ENCODE measurements at places on chromosomes 7 and 10.

DNA sequence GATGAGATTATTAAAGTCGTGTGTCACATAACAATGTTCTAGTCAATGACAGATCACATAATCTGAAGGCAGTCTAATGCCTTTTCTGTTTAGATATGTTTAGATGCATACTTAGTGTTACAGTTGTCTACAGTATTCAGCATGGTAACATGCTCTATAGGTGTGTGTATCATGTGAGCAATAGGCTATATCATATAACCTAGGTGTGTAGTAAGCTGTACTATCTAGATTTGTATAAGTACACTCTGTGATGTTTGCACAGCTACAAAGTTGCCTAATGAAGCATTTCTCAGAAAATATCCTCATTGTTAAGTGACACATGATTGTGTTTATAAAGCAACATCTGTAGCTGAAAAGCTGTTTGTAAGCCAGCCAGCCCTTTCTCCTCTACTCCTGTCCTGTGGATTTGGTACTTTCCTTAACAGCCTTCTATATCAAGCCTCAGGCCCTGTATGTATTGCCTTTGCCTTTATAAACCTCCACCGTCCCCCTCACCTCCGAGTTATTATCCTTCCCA, 6.3 kb downstream of the HECTD2 start:
- peak; percentile 12 for DNase-seq

- DNase-seq = peak; percentile 82
Observed at GRCh38 chr7:94908323-94909178, 1.2 kb downstream of the PPP1R9A start.

DNA sequence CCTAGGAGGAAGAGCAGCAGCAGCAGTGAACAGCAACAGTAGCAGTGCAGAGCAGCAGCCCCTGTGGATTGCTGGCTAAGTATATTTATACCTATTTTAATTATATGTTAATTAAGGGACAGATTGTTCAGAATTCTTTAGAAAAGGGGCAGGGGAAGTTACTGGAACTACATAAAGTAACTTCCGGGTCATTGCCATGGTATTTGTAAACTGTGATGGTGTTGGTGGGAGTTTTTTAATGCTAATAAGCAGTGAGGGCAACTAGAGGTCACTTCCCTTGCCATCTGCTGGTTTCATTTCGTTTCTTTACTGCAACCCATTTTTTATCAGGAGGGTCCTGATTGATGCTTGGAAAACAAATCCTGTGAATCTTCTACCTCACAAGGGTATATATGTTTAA, 229.8 kb upstream of the PODXL start:
- no peak for DNase-seq

- DNase-seq = no peak
Observed at GRCh38 chr10:82609845-82610244, 734.9 kb downstream of the NRG3 start.

DNA sequence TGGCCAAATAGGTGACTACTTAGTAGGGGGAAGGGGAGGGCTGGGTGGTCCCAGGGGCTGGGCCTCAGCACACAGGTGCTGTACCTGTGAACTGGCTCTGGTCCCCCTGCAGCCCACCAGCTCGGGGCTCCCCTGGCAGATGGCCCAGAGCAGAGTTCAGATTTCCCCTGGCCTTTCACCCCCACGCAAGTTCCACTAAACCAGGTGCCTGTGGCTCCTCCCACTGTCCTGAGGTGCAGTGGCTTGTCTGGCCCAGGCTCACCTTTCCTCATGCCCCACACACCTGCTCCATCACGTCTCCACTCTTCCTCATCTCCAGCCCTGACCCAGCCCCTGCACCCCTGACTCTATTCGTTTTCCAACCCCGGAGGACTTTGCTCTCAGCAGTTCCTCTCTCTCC, 47.3 kb upstream of the OPALIN start:
- no peak for DNase-seq

DNA sequence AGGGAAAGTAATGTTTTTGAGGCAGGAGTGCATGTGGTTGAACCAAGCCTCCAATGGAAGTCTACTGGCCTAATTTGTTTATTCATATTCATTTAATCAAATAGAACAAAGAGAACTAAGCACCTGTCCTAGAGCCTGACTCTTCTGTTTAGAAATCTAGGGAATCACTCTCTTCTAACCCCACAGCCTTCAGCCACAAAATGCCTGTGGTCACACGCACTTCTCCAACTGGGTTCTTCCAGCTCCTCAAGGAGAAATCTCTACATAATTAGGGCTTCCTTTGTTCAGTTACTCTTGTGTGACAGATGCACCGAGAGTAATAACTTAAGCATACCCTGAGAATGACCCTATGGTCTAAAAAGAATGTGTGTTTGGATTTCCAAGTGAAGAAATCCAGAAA, 133.7 kb upstream of the NAMPT start:
- DNase-seq = no peak

- no peak for DNase-seq
Observed at GRCh38 chr7:3168869-3169268, 125.2 kb upstream of the CARD11 start.

DNA sequence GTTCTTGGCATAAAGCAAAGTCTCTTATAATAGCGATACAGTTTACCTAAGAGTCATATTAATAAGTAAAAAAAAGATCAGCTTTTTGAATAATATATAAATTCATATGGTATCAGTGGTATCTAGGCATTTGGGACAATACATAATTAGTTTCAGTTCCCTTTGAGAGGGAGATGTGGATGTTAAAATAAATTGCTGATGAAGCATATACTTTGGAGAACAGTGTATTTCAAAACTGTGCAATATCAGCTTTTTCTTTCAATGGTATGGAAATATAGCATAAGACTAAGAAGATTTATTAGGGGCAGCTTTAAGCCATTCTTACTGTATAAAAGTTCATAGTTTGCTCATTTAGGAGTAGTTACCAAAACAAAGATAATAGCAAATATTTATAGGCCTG, 35.5 kb downstream of the MDFIC start:
- DNase-seq = no peak

- no peak for DNase-seq
Observed at GRCh38 chr10:124020981-124021815, 72.2 kb downstream of the CHST15 start.

DNA sequence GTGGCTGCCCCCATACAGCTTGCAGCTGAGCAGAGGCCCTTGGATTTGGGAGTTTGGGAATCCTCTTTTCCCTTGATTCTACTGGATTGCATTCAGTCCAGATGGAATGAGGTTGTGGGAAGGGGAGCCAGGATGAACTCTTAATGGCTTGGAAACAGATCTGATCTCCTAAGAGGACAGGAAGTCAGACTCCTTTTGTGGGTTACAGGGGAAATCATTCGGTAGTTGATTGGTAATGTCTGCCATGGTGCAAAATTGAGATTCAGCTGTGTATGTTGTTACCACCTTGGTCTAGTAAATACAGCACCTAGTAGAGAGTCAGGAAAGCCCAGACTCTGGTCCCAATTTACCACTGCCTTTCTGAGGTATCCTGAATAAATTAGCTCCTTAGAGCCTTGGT, 144.2 kb upstream of the TNRC18 start:
- DNase-seq = no peak

DNA sequence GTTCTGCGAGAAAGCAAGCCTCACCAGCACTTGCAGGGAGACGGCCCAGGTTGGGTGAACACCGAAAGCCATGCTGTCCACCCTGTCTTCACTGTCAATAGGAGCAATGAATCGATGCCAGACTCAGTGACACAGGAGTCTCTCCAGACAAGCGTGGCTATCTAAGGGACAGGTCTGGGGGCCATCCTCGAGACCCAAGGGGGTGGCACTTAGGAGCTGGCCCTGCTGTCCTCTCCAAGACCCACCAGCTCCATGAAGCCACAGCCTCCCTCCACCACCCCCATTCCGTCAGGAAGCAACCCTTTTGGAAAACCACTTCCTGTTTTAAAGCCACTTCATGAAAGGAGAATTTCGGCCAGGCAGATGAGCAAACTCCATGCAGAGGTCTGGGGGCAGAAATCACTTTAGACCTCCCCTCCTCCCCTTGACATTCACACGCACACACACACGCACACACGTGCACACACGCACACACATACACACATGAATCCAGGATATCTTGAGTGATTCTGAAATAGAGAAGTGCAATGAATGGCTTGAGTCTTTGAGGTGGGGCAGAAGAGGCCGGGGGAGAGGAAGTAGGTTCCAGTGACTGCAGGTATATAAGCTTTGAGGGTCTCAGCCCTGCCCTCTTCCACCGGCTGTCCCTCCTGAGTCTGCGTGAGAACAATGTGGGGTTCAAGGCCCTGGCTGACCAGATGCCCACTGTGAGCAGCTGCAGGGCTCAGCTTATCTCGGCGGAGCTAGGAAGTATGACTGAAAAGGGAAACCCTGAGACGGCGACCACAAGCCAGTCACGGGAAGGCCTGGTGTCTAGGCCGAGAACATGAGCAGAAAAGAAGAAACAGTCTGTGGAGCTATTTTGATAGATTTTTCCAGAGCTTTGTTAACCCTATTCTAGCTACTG, 25.0 kb downstream of the RGS10 start:
- DNase-seq = no peak

GRCh38 chr7:47672271-47672791, 90.4 kb upstream of the TNS3 start:
- DNase-seq = no peak

- peak; percentile 86 for DNase-seq
Observed at GRCh38 chr7:88200789-88201188, 19.0 kb downstream of the SRI start.

GRCh38 chr7:142703655-142704305, 45.5 kb upstream of the PRSS1 start:
- DNase-seq = no peak

DNA sequence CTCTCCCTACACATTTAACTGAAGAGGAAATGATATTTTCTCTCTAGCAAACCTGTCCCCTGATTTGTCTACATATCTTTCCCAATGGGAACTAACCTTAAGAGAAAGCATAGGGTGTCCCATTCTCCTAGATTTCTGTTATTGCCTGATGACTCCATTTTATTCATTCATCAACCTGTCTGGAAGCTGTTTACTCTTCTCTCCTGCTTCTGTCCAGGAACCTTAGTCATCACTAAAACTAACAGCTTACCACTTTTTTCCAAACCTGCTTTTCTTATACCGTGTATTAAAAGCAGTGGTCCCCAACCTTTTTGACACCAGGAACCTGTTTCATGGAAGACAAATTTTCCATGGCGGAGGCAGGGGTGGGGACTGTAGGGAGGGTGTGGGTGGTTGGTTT, 473.3 kb upstream of the PCDH15 start:
- no peak for DNase-seq

DNA sequence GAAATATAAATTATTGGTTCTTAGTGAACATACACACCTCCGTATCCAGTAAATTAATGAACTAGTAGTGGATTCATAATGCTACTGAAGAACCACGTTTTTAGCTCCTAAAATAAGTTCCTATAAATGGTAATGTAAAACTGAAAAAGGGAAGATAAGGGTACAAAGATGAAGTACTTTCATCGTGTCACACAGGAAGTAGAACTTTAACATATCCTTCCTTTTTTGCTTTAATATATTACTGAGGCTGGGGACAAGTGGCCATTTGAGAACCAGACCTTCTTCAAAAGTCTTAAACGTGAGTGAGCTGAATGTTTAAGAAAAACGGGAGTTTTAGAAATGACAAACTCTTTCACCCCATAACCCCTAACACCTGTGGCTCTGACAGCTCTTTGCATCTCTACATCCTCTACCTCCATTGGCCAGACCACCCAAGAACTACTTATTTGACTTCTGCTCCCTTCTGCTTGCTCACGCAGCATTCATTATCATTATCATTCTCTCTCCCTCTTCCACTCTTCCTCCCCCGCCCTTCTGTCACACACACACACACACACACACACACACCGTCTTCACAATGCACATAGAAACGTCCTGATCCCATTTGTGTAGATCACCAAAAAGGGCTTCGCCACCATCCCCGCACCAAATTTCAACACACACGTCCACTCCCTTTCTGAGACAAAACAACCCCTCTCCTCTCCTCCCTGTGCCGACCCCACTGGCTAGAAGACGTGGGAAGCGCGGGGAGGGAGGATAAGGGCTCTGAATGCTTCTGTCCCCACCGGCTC, 677 bp downstream of the SKAP2 start:
- DNase-seq = no peak

GRCh38 chr7:47283497-47284131, 298.3 kb downstream of the TNS3 start:
- no peak for DNase-seq

DNA sequence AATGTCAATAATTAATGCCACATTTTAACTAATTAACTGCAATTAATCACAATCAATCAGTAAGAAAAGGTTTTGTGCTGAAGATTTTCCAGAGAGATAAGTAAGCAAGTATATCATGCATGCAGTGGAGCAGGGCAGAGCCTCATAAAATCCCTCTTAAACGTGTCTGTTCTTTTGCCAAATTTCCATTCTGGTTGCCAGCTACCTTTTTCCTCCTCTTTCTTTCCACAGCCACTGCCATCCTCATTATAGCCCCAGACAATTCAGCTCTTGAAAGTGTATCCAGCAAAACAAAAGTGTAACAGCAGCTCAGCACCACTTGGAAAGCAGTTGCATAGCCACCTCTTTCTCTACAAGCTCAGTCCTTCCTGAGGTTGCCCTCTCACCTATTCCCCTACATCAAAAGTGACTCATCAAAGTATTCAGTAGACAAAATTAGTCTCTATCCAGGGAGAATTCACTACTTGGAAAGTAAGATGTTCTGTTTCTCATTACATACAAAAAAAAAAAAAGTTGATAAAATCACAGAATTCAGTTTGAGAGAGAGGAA, 26.9 kb upstream of the EPHB6 start:
- no peak for DNase-seq

DNA sequence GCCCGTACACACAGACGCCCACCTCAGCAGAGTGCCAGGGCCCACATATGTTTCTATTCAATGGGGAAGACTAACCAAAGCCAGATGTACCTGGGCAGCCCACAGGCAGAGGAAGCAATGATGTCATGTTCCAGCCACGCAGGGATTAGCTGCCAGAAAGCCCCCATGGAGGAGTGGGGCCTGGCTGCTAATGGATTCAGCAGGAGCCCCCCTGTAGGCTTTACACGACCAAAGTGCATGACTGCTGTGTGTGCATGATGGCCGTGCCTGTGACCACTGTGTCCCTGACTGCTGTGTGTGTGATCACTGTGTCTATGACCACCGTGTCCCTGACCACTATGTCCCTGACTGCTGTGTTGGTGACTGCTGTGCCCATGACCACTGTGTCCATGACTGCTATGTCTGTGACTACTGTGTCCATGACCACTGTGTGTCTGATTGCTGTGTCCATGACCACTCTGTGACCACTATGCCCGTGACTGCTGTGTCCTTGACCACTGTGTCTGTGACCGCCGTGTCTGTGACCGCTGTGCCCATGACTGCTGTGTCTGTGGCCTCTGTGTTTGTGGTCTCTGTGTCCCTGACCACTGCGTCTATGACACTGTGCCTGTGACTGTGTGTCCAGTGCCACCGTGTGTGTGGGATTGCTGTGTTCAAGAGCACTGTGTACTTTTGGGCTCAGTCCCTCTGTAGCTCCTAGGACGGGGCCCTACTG, 409.3 kb downstream of the RPS24 start:
- no peak for DNase-seq
